ENCODE measurements at places on chromosomes 7 and 10.
A peak's percentile ranks its signal among the peaks of the same experiment; 100 is the strongest.

DNA sequence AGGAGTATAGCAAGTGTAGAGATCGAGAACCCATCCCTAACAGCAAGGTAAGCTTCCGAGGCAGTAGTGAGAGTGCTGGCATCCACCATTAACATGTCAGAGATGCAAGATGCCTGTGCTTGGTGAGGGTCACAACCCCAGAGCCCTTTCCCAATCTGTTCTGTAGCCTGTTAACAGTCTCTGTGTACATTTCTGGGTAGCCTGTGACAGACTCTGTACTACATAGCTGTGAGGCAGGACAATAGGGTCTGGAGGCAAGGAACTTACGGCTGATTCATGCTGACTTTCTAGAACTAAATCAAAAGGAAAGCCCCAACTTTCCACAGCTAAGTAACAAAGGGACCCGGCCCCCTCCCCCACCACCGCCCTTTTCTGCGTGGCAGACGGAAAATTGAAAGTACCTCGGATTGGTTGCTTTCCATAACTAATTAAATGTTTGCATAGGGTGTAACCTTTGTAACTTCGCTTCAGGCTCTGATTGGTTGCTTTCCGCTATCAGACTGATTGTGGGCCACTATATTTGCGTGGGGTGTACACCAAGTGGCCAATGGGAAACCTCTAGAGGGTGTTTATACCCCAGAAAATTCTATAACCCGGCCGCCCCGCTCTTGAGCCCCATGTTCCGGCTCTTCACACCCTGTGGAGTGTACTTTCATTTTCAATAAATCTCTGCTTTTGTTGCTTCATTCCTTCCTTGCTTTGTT lies 1.4 kb upstream of the TMEM168 start:
- H3K4me3 ChIP-seq: no peak overlapping the region
- H3K4me1 ChIP-seq: no peaks in the 10 kb centered on the region
- DNase-seq: no peak
- no peak overlapping the region for H3K27ac ChIP-seq
- no peaks in the 10 kb centered on the region for H3K27me3 ChIP-seq

DNA sequence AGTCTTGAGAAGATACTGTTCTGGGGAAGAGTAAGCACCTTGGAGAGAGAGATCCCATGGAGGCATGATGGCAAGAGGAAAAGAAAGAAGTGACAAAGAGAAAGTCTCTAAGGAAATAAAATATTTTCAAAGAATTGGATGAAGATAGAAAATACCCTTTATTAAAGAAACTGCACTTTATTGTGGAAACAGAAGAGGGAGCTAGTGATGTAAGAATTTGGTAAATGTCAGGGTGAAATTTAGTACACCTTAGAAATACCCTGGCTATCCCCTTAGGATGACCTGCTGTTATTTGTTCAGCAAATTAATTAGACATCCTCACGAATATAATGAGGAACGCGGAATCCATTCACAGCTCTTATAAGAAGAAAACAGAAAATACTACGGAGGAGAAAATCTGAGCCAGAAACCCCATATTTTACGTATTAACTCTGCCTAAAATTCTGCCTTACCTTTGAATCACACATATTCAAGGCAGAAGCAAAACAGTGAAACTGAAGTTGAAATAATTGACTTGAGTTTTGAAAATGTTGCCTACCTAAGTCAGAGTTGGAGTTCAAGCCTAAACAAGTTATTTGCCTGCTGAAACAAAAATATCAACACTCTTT lies 90.7 kb downstream of the TFPI2 start:
- no peak overlapping the region for H3K27ac ChIP-seq
- no peak overlapping the region for H3K4me3 ChIP-seq
- no peaks in the 10 kb centered on the region for H3K27me3 ChIP-seq
- no peaks in the 10 kb centered on the region for H3K4me1 ChIP-seq

GRCh38 chr10:82981137-82981723 lies 1106.2 kb downstream of the NRG3 start:
- DNase-seq: no peak
- no peaks in the 10 kb centered on the region for H3K27me3 ChIP-seq
- no peaks in the 10 kb centered on the region for H3K36me3 ChIP-seq
- H3K4me1 ChIP-seq: no peaks in the 10 kb centered on the region
- no peak overlapping the region for H3K4me3 ChIP-seq

- peak overlapping the region; percentile 57 for H3K4me3 ChIP-seq
- H3K36me3 ChIP-seq: no peaks in the 10 kb centered on the region
- peak; percentile 39 for DNase-seq
- peaks cover 12% of the 10 kb centered on the region for H3K27me3 ChIP-seq
Measured at GRCh38 chr7:12111422-12112405, 99.4 kb upstream of the TMEM106B start.

- H3K4me3 ChIP-seq: no peak overlapping the region
- no peak overlapping the region for H3K27ac ChIP-seq
- no peaks in the 10 kb centered on the region for H3K4me1 ChIP-seq
- DNase-seq: no peak
- H3K27me3 ChIP-seq: no peaks in the 10 kb centered on the region
- no peaks in the 10 kb centered on the region for H3K36me3 ChIP-seq
Measured at GRCh38 chr10:1464881-1465417, 272.4 kb downstream of the ADARB2 start.

DNA sequence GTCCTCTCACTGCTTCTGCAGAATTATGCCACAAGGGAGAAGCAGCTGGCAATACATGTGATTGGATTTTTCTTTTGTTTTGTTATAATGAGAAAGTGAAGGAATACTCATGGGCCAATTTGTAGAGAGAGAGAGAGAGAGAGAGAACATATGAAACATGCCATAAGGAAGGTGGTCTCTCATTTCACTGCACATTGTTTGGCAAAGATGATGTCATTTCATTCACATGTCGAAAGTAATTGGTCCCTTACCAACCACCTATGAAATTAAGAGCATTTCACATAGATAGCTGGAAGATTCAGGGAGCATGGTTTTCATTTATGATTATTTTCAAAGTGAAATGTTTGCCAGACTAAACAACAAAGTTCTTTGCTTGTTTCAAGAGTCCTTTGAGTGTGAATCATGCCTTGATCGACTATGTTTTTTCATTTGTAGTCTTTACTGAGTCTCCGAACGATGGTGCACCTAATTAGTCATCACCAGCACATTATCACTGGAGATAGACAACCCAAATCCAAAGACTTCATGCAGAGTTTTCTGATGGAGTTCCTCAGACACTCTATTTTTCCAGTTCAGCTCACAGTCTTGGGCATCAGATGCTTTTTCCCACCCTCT lies 130.1 kb upstream of the ZEB1 start:
- H3K4me3 ChIP-seq: no peak overlapping the region
- H3K27me3 ChIP-seq: no peaks in the 10 kb centered on the region
- no peaks in the 10 kb centered on the region for H3K36me3 ChIP-seq
- no peaks in the 10 kb centered on the region for H3K4me1 ChIP-seq
- no peak overlapping the region for H3K27ac ChIP-seq

DNA sequence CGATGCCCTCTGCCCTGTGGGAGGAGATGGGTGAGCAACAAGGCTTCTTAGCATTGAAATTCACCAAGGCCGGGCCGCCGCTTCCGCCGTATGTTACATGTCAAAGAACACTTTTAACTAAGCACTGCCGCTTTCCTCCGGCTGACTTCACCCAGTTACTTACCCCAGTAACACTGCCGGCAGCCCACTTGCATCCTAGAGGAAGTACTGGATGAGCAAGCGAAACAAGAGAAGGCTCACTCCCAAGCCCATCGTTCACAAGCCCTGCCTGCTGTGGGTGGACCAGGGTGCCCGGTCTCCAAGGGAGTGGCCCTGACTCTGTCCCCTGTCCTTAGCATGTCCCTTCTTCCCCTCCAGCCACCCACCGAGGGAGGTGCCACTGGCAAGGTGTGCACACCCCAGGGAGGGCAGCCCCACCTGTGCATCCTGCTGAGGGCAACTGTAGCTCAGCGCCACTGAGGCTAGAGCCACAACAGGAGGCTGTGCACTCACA lies 73.1 kb upstream of the EBF3 start:
- DNase-seq: no peak
- H3K4me1 ChIP-seq: no peaks in the 10 kb centered on the region
- no peaks in the 10 kb centered on the region for H3K36me3 ChIP-seq
- H3K4me3 ChIP-seq: no peak overlapping the region
- H3K27ac ChIP-seq: no peak overlapping the region
- no peaks in the 10 kb centered on the region for H3K27me3 ChIP-seq

- H3K4me1 ChIP-seq: no peaks in the 10 kb centered on the region
- no peak for DNase-seq
- no peaks in the 10 kb centered on the region for H3K36me3 ChIP-seq
- H3K27me3 ChIP-seq: no peaks in the 10 kb centered on the region
Measured at GRCh38 chr10:119642556-119643111, 8.5 kb upstream of the BAG3 start.

DNA sequence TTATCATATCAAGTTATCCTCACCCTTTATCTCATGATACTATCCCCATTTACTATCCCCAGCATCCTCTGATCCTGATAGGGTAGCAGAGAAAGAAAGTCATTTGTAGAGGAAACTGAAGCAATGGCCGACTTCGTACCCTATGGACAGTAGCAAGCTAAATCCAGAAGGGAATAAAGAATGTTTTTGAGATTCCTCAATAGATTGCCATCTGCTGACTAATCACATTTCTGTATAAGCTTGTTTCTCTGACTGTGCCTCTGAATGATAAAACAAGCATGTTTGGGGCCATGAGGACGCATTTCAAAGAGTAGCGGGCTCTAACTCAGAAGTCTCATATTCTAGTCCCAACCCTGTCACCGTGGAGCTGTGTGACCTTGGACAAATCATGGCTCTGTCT lies 13.2 kb upstream of the FAM107B start:
- H3K27ac ChIP-seq: no peak overlapping the region
- no peaks in the 10 kb centered on the region for H3K4me1 ChIP-seq
- no peak for DNase-seq
- H3K4me3 ChIP-seq: no peak overlapping the region

DNA sequence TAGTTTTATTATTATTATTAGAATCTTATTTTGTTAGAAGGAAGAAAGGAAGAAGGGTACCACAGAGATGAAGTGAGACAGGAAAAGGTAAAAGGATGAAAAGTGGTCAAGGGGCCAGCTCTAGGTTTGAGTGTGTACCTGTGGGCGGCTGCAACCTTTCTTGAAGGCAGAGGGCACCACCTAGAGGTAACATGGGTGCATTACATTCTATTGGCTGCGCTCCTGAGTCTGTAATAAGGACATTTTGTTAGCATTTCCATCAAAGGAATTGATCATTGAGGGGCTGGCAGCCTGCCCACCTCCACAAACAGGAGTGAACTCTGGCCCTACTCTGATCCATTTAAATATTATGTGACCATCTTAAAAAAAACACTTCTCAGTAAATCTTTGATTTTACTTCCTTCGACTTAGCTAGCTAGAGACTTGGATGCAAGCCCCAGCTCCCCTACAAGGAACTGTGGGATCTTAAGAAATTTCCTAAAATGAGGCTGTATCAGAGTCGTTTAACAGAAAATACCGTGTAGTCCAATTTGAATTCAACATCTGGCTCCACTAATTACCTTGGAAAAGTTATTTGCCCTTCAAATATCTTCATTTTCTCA lies 610.4 kb downstream of the IPMK start:
- no peak overlapping the region for H3K4me3 ChIP-seq
- DNase-seq: peak; percentile 76
- no peaks in the 10 kb centered on the region for H3K4me1 ChIP-seq
- H3K36me3 ChIP-seq: no peaks in the 10 kb centered on the region

DNA sequence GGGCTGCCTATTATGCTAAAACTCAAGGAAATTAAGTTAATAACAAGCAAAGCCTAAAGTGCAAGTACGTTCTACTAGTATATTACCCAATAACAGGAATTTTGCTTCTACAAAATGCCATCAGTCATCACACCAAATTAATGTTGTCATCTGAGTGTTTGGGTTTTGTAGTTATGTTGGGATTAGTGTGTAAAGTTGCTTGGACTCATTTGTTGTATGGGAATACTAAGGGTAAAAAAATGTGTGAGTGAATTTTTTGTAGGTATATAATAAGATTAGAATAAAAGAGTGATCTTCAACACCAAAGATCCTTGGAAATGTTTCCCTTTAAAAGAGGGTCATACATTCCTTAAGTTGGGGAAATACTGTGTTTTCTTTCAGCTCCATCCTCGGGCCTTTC lies 38.6 kb downstream of the NRP1 start:
- no peak overlapping the region for H3K4me3 ChIP-seq
- H3K27ac ChIP-seq: no peak overlapping the region
- H3K27me3 ChIP-seq: no peaks in the 10 kb centered on the region
- H3K4me1 ChIP-seq: no peaks in the 10 kb centered on the region

GRCh38 chr7:7529328-7529727 lies 6.3 kb downstream of the COL28A1 start:
- DNase-seq: no peak
- H3K27ac ChIP-seq: no peak overlapping the region
- H3K4me1 ChIP-seq: no peaks in the 10 kb centered on the region
- H3K4me3 ChIP-seq: no peak overlapping the region

DNA sequence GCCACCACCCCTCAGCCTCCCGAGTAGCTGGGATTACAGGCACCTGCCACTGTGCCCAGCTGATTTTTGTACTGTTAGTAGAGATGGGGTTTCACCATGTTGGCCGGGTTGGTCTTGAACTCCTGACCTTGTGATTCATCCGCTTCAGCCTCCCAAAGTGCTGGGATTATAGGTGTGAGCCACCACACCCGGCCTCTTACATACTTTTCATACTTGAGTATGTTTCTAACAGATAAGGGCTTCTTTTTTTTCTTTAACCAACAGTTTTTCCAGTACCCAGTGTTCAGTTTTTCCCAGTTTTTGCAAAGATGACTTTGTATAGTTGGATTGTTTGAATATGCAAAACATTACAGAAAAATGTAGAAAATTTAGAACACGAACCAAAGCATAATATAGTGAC lies 7.7 kb downstream of the EIF4H start:
- peaks cover 44% of the 10 kb centered on the region for H3K36me3 ChIP-seq
- H3K27me3 ChIP-seq: no peaks in the 10 kb centered on the region
- H3K4me3 ChIP-seq: no peak overlapping the region
- H3K4me1 ChIP-seq: peaks cover 6% of the 10 kb centered on the region
- no peak for DNase-seq
- no peak overlapping the region for H3K27ac ChIP-seq

GRCh38 chr10:71023704-71024283 lies 135.4 kb upstream of the PCBD1 start:
- H3K27ac ChIP-seq: no peak overlapping the region
- H3K4me3 ChIP-seq: no peak overlapping the region
- no peaks in the 10 kb centered on the region for H3K4me1 ChIP-seq
- DNase-seq: no peak

DNA sequence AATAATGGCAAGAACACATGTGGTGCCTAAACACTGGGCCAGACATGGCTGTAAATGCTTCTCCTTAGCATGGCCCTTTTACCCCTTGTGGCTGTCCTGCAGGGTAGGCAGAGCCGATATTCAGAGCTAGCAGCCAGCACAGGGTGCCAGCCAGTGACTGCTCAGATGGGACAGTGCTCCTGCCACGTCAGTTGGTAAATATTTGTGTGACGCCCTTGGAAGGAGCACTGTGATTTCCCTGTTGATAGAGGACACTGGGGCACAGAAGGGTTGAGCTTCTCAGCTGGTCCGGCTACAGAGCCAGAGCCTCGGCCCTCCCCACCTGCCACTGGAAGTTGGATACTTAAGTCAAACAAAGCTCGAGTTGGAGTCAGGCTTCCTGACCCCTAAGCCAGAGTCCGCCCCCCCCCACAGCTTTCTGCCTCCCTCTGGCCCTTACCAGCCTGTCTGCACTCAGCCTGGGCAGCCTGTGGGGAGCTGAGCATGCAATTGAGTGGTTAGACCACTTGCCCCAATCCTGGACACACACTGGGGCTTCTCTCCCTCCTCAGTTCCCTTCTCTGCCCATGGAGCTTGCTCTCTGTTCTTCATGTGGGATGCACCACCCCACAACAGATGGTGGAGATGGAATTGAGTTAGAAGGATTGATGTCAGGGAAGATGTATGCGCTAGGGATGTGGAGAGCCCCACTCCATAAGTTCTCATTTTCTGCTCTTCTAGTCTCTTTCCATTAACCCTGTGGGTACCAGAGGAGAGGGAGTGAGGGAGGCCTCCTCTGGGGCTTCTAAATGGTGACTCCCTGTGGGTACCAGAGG lies 350.8 kb downstream of the PLXNA4 start:
- H3K36me3 ChIP-seq: no peaks in the 10 kb centered on the region
- DNase-seq: no peak
- H3K4me1 ChIP-seq: peaks cover 3% of the 10 kb centered on the region
- no peaks in the 10 kb centered on the region for H3K27me3 ChIP-seq
- no peak overlapping the region for H3K4me3 ChIP-seq

All from H1 (cell line).